CMK (cell line): ENCODE measurements at places on chromosomes 16 and 17.

DNA sequence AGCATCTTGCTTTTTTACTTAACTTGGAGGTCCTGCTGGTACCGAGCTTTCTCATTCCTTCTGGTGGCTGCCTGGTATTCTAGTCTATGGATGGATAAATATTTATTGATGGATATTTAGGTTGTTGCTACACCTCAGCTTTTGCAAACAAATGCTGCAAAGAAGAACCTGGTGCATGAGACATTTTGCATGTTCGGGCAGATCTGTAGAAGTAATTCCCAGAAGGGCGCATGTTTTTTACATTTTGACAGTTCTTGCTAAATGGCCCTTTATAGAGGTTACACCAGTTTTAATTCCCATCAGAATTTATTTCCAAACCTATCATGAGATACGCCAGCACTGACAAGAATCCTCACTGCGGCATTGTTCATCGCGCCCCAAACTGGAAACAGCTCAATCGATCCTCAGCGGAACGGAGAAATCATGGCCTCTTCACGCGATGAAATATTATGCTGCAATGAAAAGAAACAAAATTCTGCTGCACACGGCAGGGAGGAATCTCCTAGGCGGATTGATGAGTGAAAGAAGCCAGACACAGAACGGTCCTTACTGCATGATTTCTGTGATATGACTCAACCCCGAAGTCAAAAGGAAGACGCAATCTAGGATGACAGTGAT lies 68.0 kb upstream of the CREBBP start:
- DNase-seq, result no peak

DNA sequence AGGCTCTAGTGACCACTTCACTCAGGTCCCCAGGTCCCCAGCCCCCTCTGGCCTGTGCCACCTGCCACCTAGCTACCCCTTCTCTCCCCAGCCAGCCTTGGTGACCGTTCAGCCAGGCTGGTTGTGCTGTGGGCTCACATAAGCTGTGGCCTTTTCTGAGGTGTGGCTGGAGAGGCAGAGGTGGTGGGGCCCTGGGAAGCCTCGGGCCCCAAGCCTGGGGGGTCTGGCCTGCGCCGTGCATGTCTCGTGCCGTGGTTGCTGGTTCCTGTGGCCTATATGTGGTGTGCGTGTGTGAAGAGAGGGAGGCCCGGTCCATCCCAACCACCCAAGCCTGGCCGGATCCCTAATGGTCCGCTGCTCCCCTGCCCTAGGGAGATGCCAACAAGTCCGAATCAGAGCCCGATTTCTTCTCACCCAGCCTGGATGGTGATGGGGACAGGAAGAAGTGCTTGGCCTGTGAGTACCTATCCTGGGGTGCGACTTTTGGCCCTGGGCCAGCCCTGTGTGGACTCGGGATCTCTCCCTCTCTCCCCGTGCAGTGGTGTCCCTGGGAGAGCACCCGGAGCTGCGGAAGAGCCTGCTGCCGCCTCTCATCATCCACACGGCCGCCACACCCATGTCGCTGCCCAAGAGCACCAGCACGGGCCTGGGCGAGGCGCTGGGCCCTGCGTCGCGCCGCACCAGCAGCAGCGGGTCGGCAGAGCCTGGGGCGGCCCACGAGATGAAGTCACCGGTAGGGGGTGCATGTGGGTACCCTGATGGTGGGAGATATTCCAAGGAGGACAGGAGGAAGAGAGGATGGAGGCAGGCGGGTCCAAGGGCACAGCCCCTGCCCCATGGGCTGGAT lies 35.9 kb downstream of the CACNA1G start:
- no peak for DNase-seq

DNA sequence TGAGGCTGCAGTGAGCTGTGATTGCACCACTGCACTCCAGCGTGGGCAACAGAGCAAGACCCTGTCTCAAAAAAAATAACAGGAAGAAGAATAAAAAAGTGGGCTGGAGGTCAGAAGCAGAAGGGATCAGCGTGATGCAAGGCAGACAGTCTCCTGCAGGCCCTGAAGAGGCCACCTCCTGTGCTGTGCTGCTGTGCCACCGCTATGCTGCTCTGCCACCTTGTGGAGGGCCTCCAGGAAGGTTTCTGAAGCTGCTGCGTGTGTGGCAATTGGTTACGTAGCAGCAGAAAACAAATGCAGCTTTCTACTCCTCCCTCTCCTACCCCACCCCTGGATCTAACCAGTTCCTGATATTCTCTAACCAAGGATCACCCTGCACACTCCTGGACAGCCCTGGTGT lies 815.5 kb downstream of the KCNJ18 start:
- DNase-seq, result peak; percentile 35

DNA sequence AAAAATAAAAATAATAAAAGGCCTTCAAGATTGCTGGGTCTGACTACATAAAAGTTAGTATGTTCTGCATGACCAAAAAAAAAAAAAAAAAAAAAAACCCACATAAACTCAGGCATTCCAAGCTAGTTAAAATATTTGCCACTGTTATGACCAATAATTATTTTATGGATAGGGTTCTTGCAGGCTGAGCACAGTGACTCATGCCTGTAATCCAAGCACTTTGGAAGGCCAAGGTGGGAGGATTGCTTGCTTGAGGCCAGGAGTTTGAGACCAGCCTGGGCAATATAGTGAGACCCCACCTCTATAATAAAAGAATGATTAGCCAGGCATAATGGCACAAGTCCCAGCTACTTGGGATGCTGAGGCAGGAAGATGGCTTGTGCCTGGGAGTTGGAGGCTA lies 8.1 kb downstream of the SCNN1B start:
- no peak for DNase-seq

DNA sequence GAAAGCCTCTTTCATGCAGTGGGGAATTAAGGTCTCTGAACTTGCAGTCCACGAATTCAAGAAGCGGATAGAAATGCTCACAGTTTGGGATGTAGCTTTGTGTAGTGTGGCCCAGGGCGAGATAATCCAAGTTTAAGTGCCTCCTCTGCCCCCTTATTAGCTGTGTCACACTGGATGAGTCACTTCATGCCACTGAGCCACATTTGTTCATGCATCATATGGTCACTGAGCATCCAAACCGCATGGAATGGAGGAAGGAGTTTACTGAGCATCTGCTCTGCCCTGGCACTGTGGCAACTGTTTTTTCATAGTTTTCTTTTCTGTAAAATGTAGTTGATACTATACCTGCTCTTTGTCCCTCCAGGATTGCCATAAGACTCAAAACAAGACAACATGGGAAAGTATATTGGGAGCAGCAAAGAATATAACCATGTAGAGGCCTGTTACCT lies 15.1 kb upstream of the DHX8 start:
- DNase-seq, result no peak

GRCh38 chr16:9625122-9625521 lies 533.7 kb downstream of the HAPSTR1 start:
- no peak for DNase-seq

DNA sequence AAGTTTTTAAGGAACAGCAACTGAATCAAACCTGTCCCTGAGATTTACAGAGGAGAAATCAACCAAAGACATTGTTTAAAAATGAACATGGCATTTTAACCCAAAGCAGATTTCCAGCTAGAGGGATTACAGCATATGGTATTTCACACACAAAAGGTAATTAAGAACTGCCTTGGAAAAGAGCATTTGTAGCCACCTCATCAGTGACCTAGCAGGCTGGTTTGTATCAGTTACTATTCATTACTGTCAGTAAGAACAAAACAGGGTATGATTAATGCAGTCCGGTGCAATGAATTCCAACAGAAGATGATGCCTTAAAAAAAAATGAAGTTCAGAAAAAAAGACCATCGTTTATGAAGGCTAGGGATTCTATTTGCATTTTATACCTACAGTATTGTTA lies 219.9 kb downstream of the CHD9NB start:
- DNase-seq, result no peak

GRCh38 chr16:85042606-85043005 lies 15.0 kb downstream of the KIAA0513 start:
- no peak for DNase-seq

DNA sequence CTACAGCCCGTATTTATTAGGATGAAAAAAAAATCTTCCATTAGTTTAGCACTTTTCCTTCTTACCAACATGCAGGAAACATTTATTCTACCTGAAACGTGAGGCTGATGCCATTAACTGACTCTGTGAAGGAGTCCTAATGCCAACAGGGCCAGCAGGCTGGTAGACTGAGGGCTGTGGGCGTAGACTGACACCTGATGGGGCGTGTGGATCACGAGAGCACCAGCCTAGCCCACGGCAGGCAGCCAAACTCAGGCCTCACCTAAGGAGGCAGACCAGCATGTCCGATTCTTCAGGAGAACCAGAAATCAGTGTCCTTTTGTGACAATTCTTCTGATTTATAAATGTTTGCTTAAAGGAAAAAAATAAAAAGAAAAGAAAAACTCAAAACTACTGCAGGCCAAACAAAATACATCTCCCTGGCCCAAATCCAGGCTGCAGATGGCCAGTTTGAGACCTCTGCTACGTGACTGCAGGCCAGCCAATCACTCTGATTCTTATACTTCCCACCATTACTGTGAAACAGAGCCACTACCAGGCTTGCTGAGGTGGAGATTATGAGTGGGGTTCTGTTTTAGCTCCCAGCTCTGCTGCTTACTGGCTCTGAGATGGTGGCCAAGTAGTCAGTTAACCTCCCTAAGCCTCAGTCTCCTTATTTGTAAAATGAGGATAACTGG lies 66.5 kb downstream of the GNAO1 start:
- DNase-seq, result no peak

DNA sequence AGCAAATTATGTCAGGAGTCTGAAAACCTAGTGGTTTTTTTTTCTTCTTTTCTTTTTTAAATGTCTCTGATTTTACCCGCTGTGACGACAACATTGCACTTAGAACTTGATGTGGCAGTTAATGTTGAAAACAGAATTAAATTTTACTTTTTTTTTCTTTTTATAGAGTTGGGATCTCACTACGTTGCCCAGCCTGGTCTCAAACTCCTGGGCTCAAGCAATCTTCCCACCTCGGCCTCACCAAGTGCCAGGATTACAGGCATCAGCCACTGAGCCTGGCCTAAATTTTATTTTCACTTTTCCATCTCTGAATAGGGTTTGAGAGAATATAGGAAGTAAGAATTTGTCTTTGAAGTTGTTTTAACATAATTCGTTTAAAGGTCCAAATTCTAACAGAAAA lies 52.6 kb downstream of the CDK12 start:
- DNase-seq, result no peak

DNA sequence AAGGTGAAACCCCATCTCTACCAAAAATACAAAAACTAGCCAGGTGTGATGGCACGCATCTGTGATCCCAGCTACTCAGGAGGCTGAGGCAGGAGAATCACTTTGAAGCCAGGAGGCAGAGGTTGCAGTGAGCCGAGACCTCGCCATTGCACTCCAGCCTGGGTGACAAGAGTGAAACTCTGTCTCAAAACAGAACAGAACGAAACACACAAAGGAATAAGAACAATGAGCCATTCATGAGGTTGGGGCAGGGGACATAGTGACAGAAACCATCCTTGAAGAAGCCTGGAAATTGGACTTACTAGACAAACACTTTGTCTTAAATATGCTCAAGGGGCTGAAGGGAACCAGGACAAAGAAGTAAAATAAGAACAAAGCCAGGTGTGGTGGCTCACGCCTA lies 39.4 kb downstream of the WDR45B start:
- DNase-seq, result no peak

DNA sequence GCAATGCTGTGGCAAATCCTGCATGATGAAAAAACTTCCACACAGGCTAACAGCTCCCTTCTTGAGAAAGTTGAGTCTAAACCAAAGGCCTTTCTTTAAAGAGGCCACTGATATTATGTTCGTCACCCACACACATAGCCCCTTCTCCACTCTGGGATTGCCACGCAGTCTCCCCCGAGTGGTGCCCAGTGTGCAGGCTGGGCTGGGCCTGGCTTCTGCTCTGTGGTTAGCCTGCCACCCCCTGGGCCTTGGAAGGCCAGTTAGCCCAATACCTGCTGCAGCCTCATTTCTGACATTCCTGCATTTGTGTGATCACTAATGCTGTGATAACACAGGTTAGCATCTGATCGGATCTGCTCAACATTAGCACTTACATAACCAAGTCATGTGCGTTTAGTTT lies 44.8 kb downstream of the CDH3 start:
- no peak for DNase-seq

GRCh38 chr16:69508033-69508755 lies 57.6 kb upstream of the NFAT5 start:
- no peak for DNase-seq

DNA sequence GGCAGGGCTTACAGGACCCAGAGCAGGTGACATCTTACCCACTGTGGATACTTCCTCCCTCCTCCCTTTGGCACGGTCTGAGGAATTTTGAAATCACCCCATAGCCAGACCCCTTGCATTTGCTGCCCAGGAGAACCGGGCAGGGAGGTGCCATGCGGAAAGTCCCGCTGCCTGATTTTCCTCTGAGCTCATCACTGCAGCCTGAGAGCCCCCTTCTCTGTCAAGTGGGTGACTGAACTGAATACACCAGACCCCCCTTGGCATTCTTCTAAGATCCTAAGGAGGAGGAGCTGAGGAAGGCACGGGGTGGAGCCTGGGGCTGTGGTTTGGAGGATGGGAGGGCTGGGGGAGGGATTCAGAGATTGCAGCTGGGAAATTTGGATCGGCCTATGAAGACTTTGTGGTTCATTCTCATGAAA lies 173.4 kb downstream of the RAB11FIP4 start:
- DNase-seq, result no peak

DNA sequence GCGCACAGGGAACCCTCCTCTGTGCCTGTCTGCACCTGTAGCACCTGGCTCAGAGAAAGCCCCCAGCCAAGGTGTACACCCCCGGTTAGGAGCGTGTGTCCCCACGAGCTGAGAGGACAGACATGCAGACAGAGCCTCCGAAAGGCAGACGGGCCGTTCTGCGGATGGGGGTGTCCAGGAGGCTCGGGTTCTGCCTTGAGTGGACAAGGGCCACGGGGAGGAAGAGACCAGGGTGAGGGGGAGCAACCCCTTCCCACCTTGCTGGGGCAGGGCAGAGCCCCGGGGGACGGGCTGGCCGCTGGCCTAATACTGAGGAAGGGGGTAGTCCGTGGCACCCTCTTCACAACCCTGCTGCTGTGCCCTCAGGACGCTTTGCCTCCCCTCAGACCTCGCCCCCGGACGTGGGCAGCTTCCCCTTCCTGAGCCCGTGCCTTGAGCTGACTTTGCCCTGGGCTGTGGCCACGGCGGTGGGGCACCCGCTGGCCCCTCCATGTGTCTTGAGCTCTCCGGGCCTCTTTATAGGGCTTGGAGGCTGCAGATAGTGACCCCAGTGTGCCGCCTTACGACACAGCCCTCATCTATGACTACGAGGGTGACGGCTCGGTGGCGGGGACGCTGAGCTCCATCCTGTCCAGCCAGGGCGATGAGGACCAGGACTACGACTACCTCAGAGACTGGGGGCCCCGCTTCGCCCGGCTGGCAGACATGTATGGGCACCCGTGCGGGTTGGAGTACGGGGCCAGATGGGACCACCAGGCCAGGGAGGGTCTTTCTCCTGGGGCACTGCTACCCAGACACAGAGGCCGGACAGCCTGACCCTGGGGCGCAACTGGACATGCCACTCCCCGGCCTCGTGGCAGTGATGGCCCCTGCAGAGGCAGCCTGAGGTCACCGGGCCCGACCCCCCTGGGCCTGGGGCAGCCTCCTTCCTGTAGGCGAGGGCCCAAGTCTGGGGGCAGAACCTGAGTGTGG lies 5.7 kb downstream of the SLC22A31 start:
- DNase-seq, result no peak

GRCh38 chr17:68399638-68400403 lies 57.5 kb downstream of the WIPI1 start:
- DNase-seq, result no peak
